NB4 (cell line): ENCODE measurements at places on chromosomes 3 and 15.
A peak's percentile ranks its signal among the peaks of the same experiment; 100 is the strongest.

DNA sequence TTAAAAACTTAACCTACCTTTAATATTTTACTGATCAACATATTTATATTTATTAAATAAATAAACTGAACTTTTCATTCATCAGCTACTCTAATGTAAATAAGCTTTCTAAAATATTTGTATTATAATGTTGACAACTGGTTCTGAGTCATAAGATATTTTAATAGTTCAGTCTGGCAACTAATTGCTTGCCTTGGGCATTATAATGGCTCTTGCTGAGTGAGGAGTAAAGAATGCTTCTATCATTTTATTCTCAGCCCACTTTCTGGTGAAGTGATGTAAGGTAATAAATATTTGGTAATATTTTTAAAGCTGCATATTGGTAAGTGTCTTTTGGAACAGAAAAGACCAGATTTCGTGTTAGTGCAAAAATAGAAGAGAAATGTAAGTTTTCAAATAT is 81.5 kb downstream of the DIPK2A start:
- DNase-seq = no peak

DNA sequence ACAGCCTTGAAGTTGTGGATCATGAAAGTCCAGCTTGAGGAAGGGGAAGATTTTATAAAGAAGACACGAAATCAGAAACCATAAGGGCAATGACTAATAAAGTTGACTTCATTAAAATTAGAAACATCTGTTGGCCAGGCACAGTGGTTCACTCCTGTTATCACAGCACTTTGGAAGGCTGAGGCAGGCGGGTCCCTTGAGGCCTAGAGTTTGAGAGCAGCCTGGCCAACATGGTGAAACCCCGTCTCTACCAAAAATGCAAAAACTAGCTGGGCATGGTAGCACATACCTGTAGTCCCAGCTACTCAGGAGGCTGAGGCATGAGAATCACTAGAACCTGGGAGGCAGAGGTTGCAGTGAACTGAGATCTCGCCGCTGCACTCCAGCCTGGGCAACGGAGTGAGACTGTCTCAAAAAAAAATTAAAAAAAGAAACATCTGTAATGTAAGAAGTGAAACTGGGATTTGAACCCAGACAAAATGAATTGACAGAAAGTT is 7.9 kb upstream of the UBXN7 start:
- DNase-seq = no peak

- DNase-seq = peak; percentile 54
Measured at GRCh38 chr3:197793247-197793646, 2.2 kb downstream of the LRCH3 start.

GRCh38 chr3:168714609-168715240 is 619.0 kb upstream of the GOLIM4 start:
- no peak for DNase-seq

- DNase-seq = no peak
Measured at GRCh38 chr15:50977162-50977561, 68.7 kb downstream of the AP4E1 start.

DNA sequence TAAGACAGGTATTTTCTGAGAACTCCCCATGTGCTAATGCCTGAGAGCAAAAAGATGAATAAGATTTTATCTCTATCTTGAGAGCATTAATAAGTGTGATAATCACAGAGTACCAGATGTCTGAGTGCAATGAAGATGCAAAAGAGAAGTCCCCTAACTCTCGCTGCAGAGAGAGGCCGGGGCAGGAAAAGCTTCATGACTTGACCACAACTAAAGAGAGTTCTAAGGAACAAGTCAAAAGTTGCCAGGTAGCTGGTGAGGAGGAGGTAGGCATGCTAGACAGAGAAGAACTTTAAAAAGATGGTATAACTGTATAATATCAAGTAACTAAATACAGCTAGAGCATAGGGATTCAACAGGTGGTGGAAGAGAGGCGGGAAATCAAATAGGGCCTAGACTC is 28.8 kb downstream of the MTMR10 start:
- no peak for DNase-seq

DNA sequence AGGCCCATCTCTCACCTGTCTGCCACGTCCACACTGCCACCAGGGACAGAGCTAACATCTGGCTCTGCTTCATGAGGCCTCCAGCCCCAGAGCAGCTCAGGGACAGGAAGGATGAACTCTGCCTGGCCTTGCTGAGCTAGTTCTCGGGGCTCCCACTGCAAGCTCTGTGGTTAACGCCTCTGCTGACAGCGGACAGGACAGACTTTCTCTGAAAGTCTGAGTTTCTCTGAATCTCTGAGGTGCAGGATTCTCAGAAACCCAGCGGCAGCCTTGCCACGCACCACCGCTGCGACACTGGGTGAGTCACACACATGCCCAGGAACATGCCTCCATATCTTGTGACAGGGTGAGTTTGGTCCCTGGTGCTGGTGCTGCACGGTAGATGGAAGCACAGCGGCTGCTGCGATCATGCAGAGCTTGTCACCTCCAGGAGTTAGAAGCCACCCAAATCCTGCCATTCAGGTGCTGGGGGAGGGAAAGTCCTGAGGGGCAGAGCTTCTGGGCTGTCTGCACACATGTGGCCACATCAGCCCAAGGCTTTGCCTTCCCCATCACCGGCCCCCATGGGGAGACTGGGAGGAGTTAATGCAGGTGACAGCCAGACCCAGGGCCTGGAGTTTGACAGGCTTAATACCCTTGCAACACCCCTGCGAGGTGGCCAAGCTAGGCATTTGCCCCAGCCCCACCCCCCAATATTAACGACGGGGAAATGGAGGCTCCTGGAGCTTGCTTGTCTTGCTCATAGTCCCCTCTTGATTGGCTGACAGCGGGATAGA is 267.0 kb downstream of the PLCL2 start:
- DNase-seq = no peak

- DNase-seq = no peak
Measured at GRCh38 chr3:55648591-55649318, 161.6 kb upstream of the WNT5A start.
